ENCODE measurements at places on chromosomes 6 and 20.

- DNase-seq = no peak
These were observed 238.6 kb downstream of the LRFN2 start for GRCh38 chr6:40348591-40348990.

- DNase-seq = no peak
These were observed 21.1 kb upstream of the APCDD1L start for GRCh38 chr20:58536289-58536688.

DNA sequence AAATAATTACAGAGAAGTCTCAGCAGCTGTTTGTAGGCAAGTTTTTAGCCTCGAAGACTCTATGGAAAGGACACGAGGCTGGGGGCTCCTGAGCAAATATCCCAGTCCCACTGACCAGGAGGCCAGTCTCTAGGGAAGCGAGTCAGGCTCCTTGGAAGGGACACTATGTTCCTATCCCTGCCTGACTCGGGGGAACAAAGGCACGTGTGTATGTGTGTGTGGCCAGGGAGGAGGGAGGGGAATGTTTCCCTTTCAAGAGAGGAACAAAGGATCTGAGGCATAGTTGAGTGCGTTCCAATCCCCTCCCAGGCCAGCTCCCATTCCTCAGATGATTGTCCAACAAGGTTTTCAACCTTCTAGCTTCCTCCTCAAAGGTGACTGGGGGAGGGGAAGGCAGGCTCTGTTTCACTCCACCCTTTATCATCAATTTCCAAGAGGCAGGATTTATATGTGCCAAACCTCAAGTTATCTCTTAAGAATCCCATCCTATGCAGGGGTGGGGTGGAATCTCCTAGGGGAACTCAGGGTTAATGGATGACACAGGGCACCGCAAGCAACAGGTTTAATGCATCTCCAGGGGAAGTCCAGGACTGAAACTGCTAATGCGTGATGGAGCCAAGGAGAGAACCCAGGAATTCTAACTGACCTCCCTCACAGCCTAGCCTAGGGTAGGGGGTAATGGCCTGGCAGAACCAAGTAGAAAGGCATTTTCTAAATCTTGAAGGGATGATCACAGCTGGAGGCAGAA is 9.9 kb downstream of the BCL2L1 start:
- DNase-seq = no peak

DNA sequence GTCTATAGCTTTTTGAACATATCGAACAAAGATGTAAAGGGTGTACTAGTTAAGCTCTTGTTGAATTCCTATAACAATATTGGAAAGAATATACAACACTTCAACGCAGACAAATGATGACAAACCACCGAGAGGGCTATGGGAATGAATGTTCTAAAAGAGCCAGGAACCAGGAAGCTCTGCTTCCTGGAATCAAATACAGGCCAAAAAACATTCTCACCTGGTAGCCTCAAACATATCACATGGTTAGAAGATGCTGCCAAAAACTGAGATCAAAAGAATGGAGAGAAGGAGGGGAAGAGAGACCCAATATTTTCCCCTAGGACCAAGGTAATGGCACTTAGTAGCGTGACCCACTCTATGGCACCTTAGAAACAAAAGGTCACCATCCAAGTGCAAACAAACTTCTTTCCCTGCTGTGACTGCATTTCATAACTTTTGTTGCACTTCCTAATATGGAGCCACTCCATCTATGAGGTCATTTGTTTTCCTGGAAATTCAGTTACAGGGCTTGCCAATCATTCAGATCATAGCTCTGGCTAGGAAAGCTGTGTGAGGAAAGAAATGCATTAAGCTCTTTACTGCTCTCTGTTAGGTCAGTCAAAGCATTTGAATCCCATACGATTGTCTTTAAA is 199.2 kb upstream of the NT5E start:
- no peak for DNase-seq

- DNase-seq = no peak
These were observed 39.6 kb downstream of the DUSP22 start for GRCh38 chr6:331622-332521.

- no peak for DNase-seq
These were observed 20.0 kb downstream of the MAP1LC3A start for GRCh38 chr20:34578521-34578920.

DNA sequence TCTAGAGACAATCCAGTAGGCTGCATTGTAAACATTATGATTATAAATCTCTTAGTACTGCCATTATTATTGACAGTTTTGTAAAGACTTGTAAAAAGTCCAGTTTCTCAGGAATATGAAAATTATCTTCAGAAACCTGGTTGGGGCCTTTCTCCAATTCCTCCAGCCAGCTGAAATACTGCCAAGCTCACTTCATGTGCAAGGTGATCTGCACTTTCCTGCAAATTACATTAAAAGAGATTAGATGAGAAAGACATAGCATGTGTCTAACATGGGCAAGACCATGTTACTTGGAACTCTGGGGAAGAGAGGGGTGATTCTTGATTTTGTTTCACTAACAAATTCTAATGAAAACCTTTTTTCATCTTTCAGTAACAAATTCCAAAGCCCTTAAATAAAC is 24.0 kb downstream of the PGM3 start:
- DNase-seq = no peak

GRCh38 chr6:16759646-16760515 is 1.4 kb downstream of the ATXN1 start:
- DNase-seq = peak; percentile 90

Data from NK-92 treated with Interleukin-12 subunit alpha and Interleukin-12 subunit beta, amount 100 ng/mL, for 24 hours (cell line).